NCI-H2029 treated with DMSO at 0.1 percent for 48 hours (cell line): ENCODE measurements at places on chromosomes 11 and 22.

- DNase-seq: no peak
Observed at GRCh38 chr11:67611704-67612587, 5.2 kb downstream of the NDUFV1 start.

- DNase-seq: no peak
Observed at GRCh38 chr11:80815752-80816453, 1375.1 kb upstream of the TENM4 start.

GRCh38 chr11:123903932-123904331 is 2.0 kb downstream of the OR8D4 start:
- no peak for DNase-seq

DNA sequence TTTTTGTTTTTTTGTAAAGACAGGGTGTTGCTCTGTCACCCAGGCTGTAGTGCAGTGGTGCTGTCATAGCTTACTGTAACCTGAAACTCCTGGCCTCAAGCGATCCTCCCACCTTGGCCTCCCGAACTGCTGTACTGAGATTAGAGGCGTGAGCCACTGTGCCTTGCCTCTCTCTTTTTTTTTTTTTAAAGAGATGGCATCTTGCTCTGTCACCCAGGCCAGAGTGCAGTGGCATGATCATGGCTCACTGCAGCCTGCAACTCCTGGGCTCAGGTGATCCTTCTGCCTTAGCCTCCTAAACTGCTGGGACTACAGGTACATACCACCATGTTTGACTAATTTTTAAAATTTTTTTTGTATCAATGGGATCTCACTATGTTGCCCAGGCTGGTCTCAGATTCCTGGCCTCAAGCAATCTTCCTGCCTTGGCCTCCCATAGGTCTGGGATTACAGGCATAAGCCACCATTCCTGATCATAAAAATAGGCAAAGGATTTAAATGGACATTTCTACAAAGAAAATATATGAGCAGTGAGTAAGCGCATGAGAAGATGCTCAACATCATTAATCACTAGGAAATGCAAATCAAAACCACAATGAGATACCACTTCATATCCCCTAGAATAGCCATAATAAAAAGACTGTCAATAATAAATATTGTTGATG is 17.3 kb upstream of the CLNS1A start:
- no peak for DNase-seq

GRCh38 chr11:131659931-131660330 is 289.5 kb downstream of the NTM start:
- DNase-seq: no peak

DNA sequence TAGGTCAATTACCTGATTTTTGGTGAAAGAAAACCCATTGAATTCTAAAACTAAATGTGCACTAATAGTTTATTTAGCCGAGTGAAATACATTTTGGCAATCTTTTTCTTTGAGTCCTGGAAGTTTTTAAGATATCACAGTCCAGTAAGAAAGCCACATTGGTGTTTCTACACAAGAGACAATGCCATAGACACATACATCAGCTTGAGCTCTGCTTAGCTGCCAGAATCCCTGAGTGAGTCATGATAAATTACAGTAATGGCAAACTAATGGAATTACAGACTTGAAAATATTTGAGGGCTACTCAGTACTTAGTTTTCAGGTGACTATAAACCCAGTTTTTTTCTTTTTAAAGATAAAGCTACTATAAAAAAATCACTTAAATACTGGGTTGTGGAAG is 155.4 kb downstream of the OR4C45 start:
- DNase-seq: no peak

DNA sequence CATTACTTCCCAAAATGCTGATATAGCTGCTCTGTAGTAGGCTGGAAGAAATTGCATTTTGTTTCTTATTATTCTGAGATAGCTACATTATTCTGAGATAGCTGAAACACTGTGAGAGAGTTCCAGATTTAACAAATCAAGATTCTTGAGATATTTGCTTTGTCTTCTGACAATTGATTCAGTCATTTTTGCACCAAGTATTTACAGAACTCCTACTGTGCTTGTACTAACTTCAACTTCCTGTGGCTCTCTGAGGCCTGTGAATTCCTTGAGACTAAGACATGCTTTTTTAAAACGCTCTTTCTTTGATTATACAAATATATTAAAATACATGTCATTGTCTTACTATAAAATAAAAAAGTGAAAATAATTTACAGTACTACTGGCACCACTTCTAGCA is 52.7 kb downstream of the USP47 start:
- no peak for DNase-seq

DNA sequence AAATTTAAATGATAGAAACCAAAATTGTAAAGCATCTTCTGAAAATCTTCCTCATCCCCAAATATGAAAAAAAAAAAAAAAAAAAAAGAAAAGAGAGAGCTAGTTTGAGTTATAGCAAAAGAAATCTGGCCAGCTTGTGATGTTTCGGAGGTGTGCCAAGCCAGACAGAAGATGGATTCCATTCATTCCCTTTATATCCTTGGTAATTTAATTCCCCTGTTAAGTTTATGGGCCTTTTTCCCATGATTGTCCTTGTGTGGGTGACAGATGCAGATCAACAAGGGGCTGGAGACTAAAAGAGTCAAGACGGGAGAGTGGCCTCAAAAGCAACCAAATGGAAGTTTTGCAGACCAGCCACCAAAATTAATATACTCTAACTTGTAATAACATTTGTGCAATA is 47.6 kb upstream of the PARVA start:
- DNase-seq: no peak

GRCh38 chr11:119481667-119482400 is 58.9 kb upstream of the THY1 start:
- DNase-seq: no peak

DNA sequence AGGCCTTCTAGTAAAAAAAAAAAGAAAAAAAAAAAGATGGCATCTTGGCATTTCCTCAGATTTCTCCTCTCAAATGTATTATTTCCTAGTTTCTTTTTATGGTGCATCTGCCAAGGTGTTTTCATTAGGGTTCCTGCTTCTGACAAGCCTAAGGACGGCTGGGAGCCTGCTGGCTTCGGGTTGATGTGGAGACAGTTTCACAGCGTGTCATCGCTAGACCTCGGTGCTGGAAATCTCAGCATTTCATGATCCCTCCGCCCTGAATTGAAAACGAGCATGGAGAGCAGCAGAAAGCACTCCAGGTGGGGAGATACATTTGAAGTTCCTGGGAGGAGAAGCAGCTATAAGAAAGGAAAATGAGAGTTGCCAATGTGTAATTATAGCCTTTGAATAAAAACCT is 283.9 kb upstream of the CNTN5 start:
- no peak for DNase-seq

- DNase-seq: no peak
Observed at GRCh38 chr11:84413549-84413948, 1127.4 kb upstream of the CCDC90B start.

- DNase-seq: peak; percentile 76
Observed at GRCh38 chr11:10623797-10624761, 55.6 kb upstream of the LYVE1 start.

GRCh38 chr11:28086569-28086968 is 21.4 kb downstream of the KIF18A start:
- no peak for DNase-seq

DNA sequence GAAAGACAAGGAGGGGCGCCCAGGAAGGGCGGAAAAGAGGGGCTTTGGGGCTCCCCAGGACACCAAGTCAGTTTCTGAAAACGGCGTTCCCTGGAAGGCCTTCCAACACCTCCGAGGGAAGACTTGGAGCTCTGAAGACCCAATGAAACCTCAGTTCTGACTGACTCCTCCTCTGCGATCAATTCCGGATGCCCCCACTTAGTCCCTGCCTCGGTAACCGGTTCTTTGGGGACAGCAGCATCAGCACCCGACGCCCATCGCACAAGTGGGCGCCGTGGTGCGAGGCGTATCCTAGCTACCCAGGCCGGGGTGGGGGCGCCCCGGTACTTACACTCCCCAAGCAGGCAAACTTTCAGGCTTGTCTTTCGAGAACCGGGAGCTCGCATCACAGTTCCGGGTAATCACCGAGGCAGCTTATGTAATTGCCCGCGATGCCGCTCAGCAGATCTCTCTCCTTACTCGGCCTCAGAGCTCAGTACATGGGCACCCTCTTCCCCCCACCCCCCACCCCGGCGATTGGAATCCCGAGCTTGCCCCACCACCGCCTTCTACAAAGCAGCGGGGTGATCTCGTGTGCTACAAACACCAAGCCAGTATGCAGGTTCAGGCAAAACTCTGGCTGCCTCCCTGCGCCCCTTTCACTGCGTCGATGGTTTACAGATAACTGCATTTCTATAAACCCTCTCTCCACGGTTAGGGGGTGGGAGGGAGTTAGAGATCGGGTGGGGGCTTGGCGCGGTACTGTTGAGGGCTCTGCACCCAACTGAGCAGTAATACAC is 2.0 kb downstream of the TENM4 start:
- no peak for DNase-seq

DNA sequence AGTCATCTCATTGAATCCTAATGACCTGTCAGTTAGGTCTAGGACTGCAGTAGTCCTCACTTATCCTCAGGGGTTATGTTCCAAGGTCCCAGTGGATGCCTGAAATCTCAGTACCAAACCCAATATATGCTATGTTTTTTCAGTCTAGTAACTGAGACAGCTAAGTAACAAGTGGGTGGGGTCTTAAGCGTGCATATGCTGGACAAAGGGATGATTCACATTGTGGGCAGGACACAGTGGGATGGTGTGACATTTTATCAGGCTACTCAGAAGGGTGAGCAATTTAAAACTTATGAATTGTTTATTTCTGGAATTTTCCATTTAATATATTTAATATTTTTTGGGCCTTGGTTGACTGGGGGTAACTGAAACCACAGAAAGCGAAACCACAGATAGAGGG is 29.0 kb downstream of the DDX10 start:
- DNase-seq: no peak

DNA sequence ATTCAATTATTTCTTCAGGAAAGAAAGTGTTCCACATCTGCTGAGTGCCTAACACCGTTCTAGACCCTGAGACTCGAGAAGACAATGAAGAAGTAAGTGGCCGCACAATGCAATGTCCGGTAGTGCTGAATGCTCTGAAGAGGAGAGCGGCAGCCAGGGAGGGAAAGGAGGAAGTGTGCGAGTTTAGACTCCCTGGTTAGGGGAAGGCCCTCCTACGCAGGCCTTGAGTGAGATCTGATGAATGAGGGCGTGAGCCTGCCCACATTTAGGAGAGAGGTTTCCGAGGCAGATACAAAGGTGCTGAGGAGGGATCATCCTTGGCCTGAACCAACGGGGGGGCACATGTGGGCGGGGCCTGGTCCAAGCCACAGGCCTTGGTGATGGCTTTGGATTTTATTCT is 558.6 kb downstream of the NTM start:
- no peak for DNase-seq

GRCh38 chr11:82864268-82864667 is 36.0 kb downstream of the PRCP start:
- no peak for DNase-seq

DNA sequence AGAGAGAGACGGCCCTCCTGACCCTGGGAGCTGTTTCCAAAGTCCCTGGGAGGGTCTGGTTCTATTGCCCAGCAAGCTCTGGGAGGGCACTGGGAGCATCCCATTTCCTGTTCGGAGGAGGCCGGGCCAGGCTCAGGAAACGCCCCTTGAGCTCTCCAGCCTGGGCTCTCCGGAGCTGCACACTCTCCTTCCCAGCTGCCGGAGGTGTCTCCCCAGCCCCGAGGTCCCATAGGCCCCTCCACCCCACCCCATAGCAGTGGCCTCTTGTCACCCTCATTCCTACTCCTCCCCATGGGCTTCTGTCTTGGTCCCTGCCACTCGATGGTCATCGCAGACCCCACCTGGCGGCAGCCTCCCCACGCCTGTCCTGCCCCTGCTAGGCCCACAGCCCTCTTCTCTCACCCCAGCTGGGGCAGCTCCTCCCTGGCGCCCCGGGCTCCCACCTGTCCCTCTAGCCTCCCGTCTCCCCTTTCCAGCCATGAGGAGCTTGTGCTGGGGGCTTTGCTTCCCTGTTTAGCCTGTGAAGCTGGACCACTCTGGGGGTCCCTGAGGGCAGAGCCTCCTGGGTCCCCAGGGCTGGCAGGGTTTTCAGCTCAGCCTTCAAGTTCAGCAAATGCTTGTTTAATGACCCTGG is 2.8 kb downstream of the TSPAN32 start:
- no peak for DNase-seq

DNA sequence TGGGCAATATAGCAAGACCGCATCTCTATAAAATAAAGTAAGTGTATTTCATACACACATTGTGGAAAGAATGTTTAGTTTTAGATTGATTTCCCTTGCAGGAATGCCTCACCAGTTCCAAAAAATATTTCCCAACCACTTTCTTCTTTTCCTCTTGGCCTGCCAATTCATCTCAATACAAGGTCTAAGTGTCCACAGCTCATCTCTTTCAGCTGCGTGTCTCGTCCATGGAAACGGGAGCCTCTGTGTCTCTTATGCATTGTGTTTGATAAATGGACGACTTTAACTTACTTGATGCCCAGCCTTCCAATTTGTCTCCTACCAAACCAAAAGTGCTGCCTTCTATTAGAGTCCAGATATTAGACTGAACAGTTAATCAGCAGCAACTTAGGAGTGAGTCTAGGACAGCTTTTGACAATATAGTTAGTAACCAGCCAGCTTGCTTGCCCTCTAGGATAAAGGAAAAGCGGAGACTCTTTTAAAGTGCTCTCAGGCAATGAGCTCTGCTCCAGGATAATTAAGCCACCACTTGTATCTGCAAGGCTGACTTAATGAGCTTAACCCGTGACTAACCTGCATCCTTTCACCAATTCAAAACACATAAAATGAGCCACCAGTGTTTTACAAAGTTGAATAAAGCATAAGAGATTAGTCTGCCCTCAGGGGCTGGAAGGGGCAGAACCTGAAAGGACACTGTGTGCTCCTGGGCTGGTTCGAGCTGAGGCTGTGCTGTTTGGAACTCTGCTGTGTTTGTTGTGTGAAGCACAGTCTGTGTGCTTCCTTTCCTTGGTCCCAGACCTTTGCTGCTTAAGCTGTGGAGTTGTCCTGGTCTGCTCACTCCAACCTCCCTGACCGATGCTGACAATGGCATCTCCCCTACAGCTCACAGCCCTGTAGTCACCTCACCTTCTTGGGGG is 27.5 kb downstream of the FBXO7 start:
- no peak for DNase-seq

DNA sequence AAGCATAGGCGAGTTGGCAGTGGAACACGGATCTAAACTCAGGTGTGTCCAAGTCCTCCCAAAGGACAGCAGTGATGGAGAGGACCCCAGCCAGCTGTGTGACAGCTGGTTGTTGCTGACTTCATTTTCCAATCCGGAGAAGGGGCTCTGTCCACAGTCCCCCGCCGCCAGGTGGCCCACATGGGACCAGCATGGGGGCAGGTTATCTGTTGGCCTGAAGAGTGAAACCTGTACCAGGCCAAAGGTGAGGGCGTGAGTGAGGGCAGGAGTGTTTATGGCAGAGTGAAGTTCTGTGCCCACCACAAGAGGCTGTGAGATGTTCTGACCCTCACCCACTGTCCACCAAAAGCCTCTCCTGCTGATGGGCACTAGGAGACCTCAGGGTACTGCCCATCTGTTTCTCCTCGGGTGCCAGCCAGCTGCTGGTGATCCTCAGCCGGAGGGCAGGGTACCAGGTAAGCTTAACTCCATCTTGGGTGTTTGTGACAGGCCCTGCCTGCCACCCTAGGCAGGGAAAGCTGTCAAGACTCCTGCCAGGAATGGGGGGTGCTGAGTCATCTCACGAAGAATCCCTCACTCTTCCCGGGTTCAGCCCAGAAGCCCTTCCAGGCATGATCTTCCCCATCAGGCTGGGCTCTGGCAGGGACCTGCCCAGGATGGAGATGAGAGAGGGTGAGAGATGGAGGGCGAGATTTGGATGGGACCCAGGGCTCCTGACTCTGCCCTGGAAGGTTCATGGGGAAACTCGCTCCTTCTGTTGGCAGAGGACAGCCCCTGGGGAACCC is 15.5 kb upstream of the TAB1 start:
- DNase-seq: no peak
